ENCODE measurements at places on chromosomes 7 and 10. TPM values are rescaled to one million over a fixed set of nuclear protein-coding genes. Genes with fewer than 3 reads are reported as not detected.

EPO gene
- total RNA-seq, result not detected

CYP2C8 gene
- total RNA-seq, result not detected

INHBA gene
- 65.2 TPM for total RNA-seq

TAS2R16 gene
- not detected for total RNA-seq

Measured in fibroblast of villous mesenchyme (primary cell).